Left forelimb (tissue), 1 donor: ENCODE measurements at places on chromosomes 6 and 20.

GRCh38 chr20:36155991-36156390, 1.5 kb downstream of the EPB41L1 start:
- DNase-seq: no peak

DNA sequence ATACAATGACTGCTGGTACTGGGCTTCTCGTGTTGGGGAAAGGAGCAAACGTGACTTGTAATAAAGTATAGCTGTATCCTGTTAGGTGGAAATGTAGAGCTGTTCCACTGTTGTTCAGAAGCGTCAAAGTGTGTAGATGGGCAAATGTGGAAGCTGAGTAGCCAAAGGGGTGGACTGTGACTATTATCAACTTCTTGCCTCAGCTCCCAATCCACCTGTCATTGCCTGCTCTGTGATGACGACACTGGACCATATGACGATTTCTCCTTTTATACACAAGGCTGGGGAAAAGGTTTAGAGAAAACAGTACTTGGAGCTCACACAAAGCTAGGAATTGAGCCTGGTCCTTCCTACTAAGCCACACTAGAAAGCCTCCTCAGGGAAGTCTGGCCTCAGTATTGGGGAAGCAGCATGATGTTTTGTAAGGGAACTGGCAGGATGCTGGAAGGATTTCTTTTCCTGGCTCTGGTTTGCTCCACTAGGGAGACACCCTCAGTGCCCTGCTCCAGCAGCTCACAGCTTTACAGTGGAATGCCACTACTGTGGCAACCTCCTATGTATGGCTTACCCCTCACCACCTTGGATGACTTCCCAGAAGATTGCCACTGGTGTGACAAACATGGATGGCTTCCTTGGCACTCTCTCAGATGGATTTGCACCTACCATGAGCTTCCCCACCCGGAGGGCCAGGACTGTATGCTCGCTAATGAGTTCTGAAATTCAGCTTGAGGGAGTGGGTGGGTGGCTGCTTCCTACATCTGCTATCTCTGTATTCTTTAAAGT, 20.0 kb downstream of the CD164 start:
- DNase-seq: no peak

GRCh38 chr6:170256641-170257040, 34.2 kb downstream of the DLL1 start:
- no peak for DNase-seq

GRCh38 chr6:89597988-89598387, 40.6 kb downstream of the LYRM2 start:
- no peak for DNase-seq

DNA sequence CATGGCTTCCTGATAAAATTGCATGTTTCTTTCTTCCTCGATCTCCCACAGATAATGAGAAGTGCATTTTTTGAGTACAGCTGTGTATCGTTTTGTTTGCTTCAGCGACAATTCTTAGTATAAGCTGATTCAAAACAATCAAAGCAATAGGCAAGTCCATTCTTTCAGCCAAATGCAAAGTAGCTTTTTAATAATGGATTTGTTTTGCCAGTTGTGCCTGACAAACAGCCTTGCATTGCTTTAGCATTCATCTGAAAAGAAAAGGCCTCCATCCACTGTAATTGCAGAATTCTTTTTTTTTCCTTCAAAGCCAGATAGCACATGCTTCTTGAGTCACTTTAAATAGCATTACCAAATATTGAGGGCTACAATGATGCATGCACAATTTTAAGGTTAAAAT, 32.0 kb downstream of the TTLL2 start:
- DNase-seq: no peak

- DNase-seq: no peak
Observed at GRCh38 chr6:44381739-44382138, 5.8 kb upstream of the CDC5L start.

DNA sequence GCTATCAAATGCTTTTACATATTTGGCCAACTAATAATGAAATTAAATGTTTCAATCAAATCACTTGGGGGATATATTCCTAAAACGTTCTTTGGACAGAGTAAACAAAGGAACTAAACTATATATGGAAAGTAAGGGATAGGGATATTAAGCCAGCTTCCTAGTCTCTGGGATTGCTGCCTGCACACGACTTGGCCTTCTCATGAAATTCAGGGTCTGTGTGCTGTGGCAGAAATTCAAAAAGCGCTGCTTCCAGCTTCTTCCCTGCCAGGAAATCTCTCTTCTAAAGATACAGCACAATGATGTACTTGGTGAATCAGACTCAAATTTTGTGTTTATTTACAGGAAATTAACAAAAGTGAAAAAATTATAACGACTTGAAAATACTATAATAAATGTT, 206.3 kb upstream of the RAB32 start:
- no peak for DNase-seq

DNA sequence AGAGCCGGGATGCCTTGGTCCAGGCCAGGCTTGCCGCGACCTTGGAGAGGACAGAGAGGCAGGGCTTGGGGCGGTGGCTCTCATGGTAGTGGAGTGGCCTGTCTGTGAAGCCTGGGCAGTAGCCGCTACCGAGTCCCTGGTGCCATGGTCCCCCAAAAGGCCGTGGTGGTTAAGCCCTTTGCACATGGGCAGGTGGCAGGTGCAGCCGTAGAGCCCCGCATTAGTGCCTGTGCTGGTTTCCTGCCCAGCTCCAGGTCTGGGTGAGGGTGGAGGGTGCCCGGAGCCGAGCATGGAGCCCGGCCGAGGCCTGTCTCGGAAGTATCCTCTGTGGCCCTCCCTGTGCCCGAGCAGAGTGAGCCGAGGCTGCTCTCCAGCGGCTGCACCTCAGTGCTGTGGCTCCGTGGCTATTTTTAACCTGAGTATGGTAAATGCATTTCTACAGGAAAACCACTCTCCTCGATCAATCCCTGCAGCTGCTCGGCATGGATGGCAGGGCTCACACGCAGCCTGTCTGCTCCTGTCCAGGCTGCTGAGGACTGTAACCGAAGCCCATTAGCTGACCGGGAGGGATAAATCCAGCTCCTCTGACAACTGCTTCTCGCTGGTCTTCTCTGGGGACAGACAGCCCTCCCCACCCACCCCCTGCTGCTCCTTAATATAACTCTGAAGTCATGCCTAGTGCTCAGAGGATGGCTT, 36.3 kb upstream of the GATA5 start:
- no peak for DNase-seq

- no peak for DNase-seq
Observed at GRCh38 chr20:38649275-38649891, 47.8 kb downstream of the ARHGAP40 start.

- DNase-seq: no peak
Observed at GRCh38 chr6:83594941-83595340, 82.6 kb downstream of the PRSS35 start.

DNA sequence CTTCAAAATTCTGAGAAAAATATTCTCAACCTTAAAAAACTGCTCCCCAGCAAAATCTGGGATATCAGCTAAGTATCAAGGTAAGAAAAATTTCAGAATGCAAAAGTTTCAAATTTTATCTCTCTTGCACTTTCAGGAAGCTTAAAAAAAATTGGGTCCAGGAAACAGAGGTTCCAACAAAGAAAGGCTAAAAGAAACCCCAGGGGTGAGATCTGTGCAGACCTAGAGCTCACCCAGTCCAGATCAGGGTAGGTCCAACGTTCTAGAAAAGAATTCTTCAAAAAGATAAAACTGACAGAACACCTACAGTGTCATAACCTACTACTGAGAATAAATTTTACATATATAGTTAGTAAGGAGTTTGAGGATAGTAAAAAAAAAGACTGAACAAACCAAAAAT, 23.5 kb downstream of the ILRUN start:
- DNase-seq: no peak

DNA sequence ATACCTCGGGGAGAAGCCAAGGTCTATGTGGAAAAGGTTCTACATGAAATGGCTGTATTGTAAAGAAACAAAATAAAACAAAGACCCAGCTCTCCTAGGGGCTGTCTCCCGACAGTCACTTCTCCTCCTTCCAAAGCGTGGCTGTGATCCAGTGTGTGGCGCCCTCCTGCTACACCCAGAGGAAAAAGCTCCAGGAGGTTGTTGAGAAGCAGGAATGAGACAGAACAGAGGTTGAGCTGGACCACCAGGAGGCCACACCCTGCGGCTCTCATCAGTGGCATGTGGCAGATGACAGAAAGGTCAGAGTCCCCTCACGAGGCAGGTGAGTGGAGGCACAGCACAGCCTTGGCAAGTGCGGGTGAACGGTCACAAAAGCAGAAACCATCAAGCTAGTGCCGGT, 236.0 kb downstream of the TBXT start:
- no peak for DNase-seq

DNA sequence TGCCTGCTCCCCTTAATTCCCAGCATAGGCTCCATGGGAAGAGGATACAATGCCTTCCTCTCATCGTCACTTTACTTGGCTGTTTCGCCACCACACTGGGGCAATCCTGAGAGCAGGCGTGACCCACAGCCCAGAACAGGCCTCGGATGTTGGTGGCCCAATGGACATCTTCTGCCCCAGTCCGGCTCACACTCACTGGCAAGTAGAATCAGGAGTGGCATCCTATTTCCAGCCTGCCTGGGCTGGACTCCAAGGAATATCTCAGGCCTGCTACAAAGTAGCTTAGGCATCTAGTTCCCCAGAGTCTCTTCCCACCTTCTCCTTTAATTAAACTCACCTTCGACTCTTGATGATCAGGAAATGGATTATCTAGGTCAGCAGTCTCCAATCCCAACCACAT, 110.5 kb downstream of the LRFN2 start:
- DNase-seq: no peak

GRCh38 chr6:50720623-50721022, 7.3 kb downstream of the TFAP2D start:
- DNase-seq: no peak

DNA sequence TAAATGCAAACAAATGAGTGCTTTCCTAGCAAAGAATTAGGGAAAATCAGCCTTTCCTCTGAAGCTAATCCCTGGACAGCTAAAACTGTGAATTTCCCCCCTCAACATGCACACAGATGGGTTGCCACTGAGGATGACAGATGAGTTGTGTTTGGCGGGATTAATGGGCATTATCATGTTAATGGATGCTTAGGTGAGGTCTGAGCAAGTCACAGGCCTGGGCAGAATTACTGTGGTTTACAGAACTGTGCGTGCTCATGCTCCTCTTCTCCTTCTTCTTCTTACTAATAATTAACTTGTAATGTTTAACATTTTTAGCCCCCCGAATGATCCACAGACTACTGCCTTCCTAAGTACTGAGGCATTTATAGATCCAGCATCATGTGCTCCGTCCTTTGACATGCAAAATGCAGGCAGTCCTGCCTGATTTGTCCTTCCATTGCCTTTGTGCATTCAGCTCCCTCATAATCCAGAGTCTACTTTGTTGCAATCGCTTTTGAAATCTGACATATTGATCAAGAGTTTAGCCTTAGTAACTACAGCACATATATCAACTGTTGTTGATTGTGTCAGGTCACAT, 753.4 kb upstream of the MMS22L start:
- DNase-seq: no peak

- no peak for DNase-seq
Observed at GRCh38 chr20:25309395-25310267, 61.7 kb downstream of the PYGB start.

DNA sequence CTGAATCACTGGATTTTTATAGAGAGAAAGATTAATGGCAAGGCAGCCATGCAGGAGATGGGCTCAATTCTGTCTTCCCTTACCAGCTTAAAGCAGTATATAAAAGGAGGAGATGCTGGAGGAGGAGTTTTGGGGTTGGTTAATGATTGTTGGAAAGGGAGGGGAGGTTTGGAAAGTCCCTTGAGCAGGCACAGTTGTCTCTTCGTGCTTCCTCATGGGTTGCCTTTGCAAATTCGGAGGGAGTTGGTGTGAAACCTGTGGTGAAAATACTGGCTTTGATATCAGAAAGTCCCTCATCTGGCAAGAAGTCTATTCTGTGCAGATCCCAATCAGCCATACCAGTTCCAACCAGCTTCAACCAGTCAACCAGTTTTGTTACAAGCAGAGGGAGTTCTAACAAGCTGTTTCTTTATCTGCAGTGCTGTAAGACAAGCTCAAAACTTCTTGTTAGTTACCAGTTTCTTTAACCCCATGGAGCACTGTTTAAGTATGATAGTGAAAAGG, 107.0 kb downstream of the HIVEP1 start:
- DNase-seq: no peak

DNA sequence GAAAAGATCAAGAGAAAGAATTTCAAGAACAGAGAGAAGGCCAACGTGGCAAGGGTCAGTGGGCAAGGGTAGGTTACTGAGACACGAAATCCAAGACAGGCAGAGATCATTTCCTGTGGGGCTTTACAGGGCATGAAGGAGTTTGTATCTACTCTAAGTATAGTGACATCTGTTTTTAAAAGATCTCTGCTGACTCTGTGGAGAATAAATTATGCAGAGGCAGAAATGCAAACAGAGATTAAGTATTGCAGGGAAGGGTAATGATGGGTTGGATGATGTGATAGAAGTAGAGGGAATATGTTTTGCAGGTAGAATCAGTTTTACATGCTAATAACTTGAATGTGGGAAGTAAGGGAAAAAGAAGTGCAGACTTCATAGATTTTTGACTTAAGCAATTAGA, 243.5 kb downstream of the FRK start:
- no peak for DNase-seq

- no peak for DNase-seq
Observed at GRCh38 chr20:54069501-54069971, 858 bp downstream of the BCAS1 start.

DNA sequence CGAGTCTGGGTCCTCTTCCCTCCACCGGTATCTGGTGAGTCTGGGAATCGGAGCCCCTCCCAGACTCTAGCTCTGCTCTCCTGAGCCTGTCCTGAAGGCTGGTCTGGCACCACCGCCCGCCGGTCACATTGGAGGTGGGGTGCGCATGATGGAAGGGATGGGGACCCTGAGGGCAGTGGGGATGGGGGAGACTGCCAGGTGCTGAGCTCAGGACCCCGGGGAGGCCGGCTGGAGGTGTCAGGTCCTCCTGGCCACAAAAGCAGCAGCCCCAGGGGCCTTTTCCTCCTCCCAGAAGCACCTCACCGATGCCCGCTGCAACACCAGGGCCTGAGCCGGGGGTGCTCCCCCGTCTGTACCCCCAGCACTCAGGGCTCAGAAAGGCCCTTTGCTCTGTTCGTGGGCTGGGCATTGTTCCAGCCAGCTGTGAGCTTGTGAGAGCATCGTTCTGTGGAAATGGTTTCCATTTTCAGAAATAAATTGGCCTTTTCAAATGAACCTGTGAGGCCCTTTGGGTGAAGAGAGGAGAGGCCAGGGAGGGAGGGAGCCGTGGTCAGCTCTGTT, 2.5 kb upstream of the NPBWR2 start:
- no peak for DNase-seq

DNA sequence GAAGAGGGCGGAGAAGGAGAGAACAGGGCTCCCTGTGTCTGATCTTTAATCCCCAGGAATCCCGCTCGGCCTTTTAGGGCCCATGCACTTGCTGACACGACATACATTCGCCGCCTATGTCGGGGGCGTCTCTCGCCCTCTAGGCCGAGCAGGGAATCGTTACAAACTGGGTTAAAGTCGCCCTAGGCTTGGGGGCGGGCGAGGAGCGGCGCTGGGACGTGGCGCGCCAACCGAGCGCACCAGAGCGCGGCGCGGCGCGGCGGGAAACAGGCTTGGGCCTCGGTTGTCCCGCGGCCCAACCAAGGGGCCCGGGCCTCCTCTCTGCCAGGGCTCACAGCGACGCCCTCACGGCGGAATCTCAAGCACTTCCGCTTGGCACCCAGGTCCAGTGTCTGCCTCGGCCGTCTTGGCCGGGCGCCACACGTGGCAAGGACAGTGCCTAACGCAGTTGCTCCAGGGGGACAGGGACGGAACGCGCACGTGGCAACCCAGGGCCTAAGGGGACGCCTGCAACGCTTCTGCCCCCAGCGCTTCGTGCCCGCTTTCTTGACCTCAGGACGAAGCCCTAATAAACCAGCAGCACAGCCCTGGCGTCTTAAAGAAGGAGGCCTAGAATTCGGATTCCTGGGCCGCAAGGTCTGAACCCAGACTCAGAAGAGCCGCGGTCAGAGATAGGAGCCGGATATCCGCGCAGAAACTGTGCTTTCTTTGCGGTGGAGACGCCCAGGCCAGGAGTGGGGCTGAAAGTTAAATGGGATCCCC, 71.5 kb downstream of the NCR2 start:
- DNase-seq: no peak
